SJSA1 (cell line): ENCODE measurements at places on chromosomes 2 and 18.

DNA sequence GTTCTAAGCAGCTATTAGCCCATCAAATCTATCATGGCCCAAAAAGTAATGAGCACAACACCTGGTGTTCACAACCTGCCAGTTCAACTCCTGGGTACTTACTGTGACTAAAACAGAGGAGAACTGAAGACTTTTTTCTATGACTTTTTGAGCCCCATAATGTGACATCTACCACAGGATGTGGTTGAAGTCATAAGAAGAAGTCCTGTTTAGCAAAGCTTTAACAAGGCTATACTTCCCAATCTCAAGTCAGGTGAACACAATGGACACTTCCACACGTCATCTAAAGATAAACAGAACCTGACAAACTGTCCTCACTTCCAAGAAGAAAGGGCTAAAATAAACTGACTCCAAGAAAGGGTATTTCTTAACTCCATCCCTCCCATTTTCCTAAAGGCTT is 138.8 kb downstream of the ATAD2B start:
- no peak for DNase-seq

DNA sequence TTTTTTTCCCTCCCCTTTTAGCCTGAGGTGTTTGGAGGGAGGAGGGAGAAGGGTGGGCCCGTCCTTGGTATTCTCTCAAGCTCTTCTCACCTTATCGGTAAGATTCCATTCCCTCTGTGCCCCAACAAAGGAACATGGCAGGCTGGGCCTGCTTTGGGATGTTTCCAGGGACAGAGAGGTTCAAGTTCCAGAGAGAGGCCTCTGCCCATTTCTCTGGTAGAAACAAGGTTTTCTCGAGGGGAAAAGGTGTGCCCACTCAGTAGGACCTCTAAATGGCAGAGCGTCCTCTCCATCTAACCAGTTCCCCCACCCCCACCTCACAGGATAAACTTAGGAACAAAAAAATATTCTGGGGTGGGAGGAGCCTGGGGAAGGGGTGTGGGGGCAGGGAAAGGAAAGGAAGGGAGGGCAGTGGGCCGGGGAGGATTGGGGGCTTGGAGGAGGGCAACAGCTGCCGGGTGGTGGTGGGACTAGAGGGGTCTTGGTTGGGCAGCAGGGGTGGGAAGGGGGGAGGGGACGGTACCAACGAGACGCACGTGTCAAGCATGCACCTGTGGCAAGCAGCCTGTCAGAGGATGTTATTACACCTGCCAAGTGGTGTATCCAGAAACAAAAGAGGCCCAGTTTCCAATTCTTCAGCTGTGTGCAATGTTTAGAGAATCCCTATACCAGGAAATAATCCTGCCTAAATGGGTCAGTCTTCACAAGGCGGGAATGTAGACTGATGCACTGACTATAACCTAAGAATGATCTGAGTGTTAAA is 2.1 kb downstream of the PCBP1 start:
- DNase-seq: peak; percentile 25

- peak; percentile 31 for DNase-seq
Measured at GRCh38 chr2:102027036-102027980, 35.5 kb downstream of the IL1R2 start.

GRCh38 chr2:137980459-137980858 is 16.2 kb downstream of the HNMT start:
- no peak for DNase-seq

GRCh38 chr2:29729401-29729800 is 192.0 kb downstream of the ALK start:
- no peak for DNase-seq
